Head of caudate nucleus (tissue), 42 donors: ENCODE measurements at places on chromosomes 16 and 17.

- no peak for DNase-seq
Observed at GRCh38 chr17:57516290-57517230, 228.5 kb downstream of the CCDC182 start.

- peak; percentile 34 for DNase-seq
Observed at GRCh38 chr17:29677221-29677791, 54.6 kb upstream of the CORO6 start.

- peak; percentile 86 for DNase-seq
Observed at GRCh38 chr16:66741169-66741900, 10.1 kb downstream of the DYNC1LI2 start.

- no peak for DNase-seq
Observed at GRCh38 chr17:74986206-74986576, 1.2 kb upstream of the CDR2L start.

GRCh38 chr16:49020436-49020835 is 261.2 kb downstream of the CBLN1 start:
- no peak for DNase-seq

GRCh38 chr17:49964303-49964768 is 4.7 kb upstream of the DLX4 start:
- DNase-seq, result no peak

DNA sequence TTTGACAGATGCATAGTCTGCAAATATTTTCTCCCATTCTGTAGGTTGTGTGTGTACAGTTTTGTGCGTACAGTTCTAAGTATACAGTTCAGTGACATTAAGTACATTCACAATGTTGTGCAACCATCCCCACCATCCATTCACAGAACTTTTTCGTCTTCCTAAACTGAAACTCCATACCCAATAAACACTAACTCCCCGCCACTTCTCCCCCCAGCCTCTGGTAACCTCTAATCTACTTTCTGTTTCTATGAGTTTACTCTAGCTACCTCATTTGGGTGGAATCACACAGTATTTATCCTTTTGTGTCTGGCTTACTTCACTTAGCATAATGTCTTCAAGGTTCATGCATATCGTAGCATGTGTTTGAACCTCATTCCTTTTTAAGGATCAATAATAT is 14.3 kb downstream of the PIK3R5 start:
- no peak for DNase-seq

DNA sequence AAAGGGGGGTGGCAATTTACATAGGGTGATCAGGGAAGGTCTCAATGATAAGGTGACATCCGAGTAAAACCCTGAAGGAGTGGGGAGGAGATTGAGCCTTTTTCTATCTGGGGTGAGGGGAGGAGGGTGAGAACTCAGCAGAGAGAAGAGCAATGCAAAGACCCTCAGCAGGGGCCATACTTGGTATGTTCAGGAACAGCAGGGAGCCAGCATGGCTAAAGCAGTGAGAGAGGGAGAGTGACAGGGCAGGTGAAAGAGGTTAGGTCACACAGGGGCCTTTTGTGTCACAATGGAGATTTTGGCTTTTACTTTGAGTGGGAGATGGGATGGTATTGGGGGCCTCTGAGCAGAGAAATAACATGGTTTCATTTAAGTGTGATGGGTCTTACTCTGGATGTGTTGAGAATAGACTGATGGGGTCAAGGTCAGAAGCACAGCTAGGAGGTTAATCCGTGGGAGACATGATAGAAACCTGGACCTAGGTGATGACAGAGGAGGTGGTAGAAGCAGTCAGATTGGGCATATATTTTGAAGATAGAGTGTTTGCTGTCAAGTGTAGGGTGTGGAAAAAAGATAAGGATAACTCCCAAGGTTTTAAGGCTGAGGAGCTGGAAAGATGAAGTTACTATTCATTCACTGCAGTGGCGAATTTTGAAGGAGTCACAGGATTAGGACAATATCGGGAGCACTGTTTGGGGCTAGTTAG is 6.2 kb downstream of the SP2 start:
- no peak for DNase-seq

- DNase-seq, result no peak
Observed at GRCh38 chr16:1545044-1546040, 11.9 kb downstream of the TMEM204 start.

- no peak for DNase-seq
Observed at GRCh38 chr17:1752425-1753262, 9.2 kb upstream of the SERPINF1 start.

- no peak for DNase-seq
Observed at GRCh38 chr17:78738278-78738677, 43.8 kb downstream of the CYTH1 start.

- DNase-seq, result no peak
Observed at GRCh38 chr16:65010125-65010524, 111.7 kb downstream of the CDH11 start.

DNA sequence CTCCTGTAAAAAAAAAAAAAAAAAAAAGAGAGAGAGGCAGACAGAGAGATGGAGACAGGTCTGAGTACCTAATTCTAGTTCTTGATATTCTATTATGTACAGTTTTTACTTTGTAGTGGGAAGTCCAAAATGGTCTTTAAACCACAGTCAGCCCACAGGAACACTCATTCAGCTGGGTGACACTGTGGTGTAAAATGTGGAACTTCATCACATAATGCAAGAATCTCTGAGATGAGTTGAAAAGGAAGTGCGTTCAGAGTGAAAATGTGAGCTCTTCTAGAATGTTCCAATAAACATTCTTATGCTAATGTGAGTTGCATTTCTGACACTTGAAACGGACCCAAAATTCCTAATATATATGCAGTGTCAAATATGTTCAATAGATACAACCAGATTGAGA is 972.1 kb downstream of the CDH11 start:
- no peak for DNase-seq

GRCh38 chr17:57924677-57925076 is 30.5 kb downstream of the CUEDC1 start:
- no peak for DNase-seq

DNA sequence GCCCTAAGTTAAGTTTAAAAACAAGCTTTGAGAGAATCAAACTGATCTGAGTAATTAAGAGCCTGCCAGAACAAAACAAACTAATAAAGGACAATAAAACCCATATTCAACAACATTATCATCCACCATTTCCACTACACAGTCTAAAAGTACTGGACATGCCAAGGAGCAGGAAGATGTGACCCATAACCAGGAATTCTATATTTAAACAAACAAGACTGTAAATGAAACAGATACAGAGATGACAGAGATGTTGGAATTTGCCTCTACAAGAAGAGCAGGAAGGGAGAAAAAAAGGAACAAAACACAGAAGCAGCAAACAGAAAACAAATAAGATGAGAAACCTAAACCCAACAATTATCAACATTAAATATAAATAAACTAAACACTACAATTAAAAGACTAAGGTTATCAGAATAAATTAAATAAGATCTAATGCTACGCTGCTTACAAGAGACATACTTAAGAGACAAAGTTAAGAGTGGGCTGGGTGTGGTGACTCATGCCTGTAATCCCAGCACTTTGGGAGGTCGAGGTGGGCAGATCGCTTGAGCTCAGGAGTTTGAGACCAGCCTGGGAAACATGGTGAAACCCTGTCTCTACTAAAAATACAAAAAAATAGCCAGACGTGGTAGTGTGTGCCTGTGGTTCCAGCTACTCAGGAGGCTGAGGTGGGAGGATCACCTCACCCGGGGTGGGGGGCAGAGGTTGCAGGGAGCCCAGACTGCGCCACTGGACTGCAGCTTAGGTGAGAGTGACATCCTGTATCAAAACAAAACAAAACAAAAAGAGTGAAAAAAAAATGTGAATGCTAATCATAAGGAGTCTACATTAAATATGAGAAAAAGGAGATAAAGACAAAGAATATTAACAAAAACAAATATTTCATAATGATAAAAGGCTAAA is 50.6 kb downstream of the CREBBP start:
- DNase-seq, result no peak

GRCh38 chr17:4742629-4743028 is 2.9 kb upstream of the CXCL16 start:
- no peak for DNase-seq

DNA sequence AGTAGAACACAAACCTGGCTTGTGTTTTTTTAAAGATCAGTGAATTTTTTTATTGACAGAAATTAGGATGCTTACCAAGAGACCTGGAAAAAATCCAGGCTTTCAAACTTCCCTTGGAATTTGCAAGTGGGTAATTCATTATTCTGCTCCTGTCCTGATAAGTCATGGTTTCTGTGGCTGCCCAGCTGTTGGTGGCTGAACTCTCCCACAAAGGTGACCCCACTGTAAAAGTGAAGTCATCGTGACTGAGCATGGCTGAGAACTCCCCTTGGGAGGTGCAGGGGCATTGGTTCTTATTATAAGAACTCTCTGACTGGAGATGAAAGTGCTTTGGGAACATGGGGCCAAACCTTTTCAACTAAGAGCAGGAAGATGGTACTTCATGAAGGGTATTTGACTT is 46.6 kb upstream of the TANC2 start:
- no peak for DNase-seq

DNA sequence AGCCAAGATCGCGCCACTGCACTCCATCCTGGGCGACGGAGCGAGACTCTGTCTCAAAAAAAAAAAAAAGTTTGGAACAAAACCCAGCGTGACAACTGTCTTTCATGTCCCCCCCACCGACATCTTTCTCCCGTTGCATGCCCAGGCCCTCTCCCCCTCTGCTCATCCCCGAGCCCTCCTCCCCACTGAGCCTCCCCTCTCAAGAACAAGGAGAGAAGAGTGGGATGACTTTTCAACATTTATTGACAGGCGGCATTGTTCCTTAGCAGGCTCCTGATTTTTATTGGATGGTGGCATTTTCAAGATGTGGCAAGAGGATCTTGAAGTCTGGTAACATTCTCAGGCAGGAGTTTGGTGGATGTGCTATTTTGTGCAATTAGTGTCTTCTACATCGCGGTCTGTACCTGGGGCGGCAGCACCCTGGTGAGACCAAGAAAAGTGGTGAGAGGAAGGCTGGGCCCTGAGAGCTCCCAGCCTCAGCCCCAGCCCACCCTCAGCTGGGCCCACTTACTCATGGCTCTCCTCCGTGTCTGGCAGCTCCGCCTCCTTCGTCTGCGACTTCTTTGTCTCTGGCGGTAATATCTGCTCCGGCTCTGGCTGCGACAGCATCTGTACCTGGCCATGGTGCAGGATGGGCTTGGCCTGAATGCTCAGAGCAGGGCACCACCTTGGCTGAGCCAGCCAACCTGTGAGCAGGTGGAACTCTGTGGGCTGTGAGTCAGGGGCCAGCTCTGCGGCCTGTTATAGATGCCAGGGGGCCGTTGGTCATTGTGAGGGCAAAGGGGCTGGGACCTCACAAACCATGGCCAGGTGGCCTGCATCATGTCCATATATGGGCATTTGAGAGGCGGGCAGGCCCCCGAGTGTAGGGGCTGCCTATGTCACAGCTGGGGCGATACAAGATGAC is at the start of gene PRM1:
TSS of gene PRM1 (minus strand) at position 715 of the 907 bp plus-strand sequence. CDS start at position 623, 92 bp downstream.
- no peak for DNase-seq

DNA sequence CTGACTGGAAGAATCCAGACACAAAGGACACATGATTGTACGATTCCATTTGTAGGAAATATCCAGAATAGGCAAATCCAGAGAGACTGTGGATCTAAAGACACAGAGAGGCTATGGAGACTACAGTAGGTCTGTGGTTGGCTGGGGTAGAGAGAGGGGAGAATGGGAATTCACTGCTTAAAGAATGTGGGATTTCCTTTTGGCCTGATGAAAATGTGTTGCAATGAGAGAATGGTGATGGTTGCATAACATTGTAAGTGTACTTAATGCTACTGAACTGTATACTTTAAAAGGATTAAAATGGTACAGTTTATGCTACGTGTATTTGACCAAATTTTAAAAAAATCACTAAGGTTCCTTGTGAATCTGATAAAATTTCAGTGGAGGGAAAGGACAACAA is 62.1 kb downstream of the GPRC5B start:
- no peak for DNase-seq

GRCh38 chr17:22703204-22703603 is 1010.9 kb downstream of the KCNJ18 start:
- no peak for DNase-seq

- peak; percentile 68 for DNase-seq
Observed at GRCh38 chr16:9372934-9373890, 281.8 kb downstream of the HAPSTR1 start.

- no peak for DNase-seq
Observed at GRCh38 chr17:13281626-13282025, 263.8 kb upstream of the ELAC2 start.

GRCh38 chr16:61862221-61863155 is 173.8 kb downstream of the CDH8 start:
- DNase-seq, result peak; percentile 57

- no peak for DNase-seq
Observed at GRCh38 chr17:63445954-63446752, at the start of gene CYB561. TSS of gene CYB561 (minus strand) at chr17:63446306. CDS start at chr17:63437547, 8,759 bp downstream.

DNA sequence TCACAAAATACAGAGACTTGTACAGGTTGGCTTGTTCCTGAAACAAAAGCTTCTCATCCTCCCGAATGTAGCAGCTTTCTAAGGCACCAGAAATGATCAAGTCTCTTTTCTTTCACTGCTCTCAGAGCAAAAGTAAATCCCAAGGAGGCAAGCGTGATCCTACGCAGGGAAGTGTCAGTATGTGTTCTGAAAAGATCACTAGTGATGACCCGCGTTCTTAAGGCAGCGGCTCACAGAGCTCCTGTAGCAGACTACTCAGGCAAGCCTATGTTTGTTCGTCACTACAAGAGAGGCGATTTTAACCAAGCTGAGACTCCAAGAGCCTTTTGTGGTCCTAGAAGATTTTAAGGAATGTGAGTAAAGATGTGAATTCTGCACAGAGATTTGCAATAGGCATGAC is 34.5 kb downstream of the WIPI1 start:
- DNase-seq, result no peak

DNA sequence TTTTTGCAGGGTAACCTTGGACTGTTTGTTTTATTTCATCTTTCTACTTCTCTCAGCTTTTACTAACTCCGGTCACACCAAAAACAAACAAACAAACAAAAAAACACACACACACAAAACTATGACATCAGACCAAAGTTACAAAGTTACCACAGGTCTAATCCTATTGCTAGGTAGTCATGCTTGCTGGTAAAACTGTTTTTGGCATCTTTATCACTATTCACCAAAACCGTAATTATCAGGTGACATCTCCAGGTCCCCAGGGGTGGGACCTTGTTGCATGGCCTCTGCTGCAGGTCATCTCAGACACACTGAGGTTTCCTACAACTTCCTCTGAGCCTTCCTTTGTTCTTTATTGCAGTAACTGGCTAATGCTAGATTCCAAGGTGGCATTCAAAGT is 162.3 kb downstream of the ABCA8 start:
- DNase-seq, result no peak
